ENCODE measurements at places on chromosomes 2 and 18. TPM values are rescaled to one million over a fixed set of nuclear protein-coding genes. Genes with fewer than 3 reads are reported as not detected.

GRCh38 chr2:120287183-120288015, 34.7 kb downstream of the RALB start:
- peaks cover 22% of the 10 kb centered on the region for H3K36me3 ChIP-seq
- H3K4me3 ChIP-seq, result no peak overlapping the region
- peaks cover 20% of the 10 kb centered on the region for H3K4me1 ChIP-seq
- no peak overlapping the region for H3K27ac ChIP-seq
- H3K27me3 ChIP-seq, result no peaks in the 10 kb centered on the region

- DNase-seq, result peak; percentile 20
- H3K36me3 ChIP-seq, result no peaks in the 10 kb centered on the region
- no peaks in the 10 kb centered on the region for H3K27me3 ChIP-seq
- H3K27ac ChIP-seq, result no peak overlapping the region
- H3K4me1 ChIP-seq, result no peaks in the 10 kb centered on the region
Observed at GRCh38 chr18:62730941-62731340, 15.6 kb downstream of the PHLPP1 start.

DNA sequence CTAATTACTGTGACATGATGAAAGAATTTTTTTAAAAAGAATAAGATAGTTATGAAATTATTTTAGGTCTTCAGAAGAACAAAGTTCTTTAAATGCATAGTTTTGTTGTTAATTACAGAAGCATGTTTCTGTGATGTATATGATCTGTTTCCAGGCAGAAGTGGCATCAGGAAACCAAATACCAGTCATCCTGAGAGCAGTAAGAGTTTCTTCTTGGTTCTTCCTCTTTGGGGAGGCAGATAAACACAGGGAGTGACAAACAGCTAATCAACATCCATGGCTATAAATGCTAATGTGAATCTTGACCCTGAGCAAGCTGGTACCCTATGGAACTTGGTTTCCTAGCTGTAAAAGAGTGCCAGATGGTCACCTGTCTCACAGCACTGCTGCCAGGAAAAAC, 29.2 kb downstream of the WIPF1 start:
- peaks cover 12% of the 10 kb centered on the region for H3K36me3 ChIP-seq
- H3K4me1 ChIP-seq, result peaks cover 19% of the 10 kb centered on the region
- no peak overlapping the region for H3K27ac ChIP-seq

GRCh38 chr2:218002845-218003180, at the start of gene TNS1:
TNS1 (minus strand) TSS chr2:218002995; CDS start chr2:218002872, 123 bp downstream.
- H3K27ac ChIP-seq, result peak within 1 kb of the TSS; percentile 40
- DNase-seq, result no peak
- H3K27me3 ChIP-seq, result no peaks in the 10 kb centered on the region
- H3K4me1 ChIP-seq, result peaks cover 25% of the 10 kb centered on the region
- H3K4me3 ChIP-seq, result peak within 1 kb of the TSS; percentile 36

DNA sequence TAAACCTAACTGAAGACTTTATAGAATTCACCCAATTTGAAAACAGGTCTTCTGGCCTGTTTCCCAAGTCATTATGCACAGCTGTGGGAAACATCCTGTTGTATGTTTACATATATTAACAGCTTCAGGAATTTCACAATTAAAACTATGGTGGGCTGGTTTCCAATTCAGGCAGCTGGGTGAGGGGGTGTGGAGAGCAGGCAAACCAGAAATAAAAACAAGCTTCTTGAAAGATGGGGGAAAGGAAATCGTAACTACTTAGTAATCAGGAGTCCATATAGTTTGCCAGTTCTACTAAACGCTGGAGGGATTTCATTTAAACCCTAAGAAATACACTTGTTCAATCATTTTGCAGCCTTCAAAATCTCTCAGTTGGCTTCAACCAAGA, 22.8 kb downstream of the ATP8B1 start:
- H3K27ac ChIP-seq, result peak overlapping the region; percentile 93
- peaks cover 40% of the 10 kb centered on the region for H3K4me1 ChIP-seq
- no peak overlapping the region for H3K4me3 ChIP-seq

DNA sequence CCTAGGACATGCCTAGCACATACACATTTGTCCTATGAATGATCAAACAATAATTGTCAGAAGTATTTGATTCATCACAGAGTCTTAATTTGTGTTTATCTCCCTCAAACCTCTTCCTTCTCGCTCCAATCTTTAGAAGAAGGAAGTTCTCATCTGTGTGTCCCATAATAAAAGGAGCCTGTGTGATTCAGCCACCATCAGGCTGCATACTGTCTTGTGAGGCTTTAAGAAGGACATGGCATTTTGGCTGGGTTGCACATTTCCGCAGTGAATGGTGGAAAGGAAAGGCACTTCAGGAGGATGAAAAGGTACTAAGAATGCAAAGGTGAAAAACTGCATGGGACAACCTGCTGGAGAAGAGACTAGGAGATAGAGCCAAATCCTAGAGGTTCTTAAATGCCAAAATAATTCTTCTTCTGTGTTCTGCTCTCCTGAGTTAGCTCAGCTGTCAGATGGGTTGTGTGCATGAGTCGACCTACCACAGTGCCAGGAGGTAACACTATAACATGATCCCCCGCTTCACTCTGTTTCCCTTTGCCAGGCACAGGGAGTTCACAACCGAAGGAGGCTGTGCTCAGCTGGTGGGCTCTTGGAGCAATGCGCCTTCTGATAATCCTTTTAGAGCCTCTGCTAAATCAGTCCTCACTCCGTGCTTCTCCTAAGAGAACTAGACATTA, 120.1 kb downstream of the IRS1 start:
- no peaks in the 10 kb centered on the region for H3K27me3 ChIP-seq
- peaks cover 16% of the 10 kb centered on the region for H3K4me1 ChIP-seq
- H3K27ac ChIP-seq, result no peak overlapping the region
- H3K36me3 ChIP-seq, result no peaks in the 10 kb centered on the region
- H3K4me3 ChIP-seq, result no peak overlapping the region
- DNase-seq, result no peak

DNA sequence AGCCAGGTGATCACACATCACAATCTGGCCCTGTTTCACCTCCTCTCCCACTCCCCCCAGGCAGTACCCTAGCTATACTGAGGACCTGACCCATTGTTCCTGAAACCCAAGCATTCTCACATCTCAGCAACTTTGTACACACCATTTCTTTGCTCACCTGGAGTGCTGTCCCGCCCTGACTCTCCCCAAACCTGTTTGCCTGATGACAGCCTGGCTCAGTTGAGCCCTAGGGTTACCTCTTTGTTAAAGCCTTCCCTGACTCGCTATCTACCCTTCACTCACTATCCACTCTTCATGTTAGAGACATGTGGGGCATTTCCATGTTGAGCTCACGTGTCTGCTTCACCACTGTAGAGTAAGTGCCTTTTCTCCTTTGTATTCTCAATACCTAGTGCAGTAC, 49.1 kb downstream of the GREB1L start:
- H3K4me1 ChIP-seq, result peaks cover 13% of the 10 kb centered on the region
- peak overlapping the region; percentile 33 for H3K27ac ChIP-seq
- H3K36me3 ChIP-seq, result no peaks in the 10 kb centered on the region
- H3K4me3 ChIP-seq, result no peak overlapping the region

DNA sequence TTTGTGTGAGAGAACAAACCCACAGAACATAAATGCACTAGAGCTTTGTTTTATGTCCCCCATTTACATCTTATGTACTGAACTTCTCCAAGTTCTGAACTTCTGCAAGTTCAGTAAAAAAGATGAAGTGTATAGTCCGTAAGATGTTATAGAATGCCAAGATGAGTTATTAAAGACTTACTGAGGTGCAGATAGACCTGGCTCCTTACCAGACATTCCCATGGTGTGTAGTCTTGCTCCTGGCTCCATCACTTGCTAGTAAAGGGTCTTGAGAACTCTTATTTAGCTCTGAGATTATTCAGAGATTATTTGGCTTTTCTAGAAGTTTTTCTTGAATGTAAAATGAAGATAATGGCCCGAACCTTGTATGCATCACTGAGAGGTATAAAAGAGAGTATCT, 16.8 kb downstream of the GULP1 start:
- no peak for DNase-seq
- peaks cover 4% of the 10 kb centered on the region for H3K4me1 ChIP-seq
- H3K36me3 ChIP-seq, result peaks cover 7% of the 10 kb centered on the region

DNA sequence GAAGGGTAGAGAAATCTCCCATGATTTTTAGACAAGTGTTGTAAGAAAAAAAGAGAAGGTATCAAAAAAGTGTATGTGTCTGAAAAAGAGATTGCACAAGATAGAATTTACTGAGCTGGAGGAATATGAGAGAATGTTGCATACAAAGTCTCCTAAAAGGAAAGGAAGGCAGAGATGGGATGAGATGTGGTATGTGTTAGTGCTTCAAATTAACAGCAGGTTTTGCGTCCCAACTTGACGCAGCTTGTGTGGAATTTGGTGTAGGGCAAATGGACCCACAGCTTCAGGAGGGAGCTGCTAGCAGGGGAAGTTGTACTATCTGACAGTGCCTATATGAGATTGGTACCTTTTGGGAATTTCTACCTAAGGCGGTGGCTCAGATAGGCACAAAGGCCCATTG, 9.0 kb upstream of the RASGRP3 start:
- no peak for DNase-seq
- H3K27me3 ChIP-seq, result no peaks in the 10 kb centered on the region
- no peaks in the 10 kb centered on the region for H3K36me3 ChIP-seq
- no peak overlapping the region for H3K27ac ChIP-seq
- no peak overlapping the region for H3K4me3 ChIP-seq
- no peaks in the 10 kb centered on the region for H3K4me1 ChIP-seq

GRCh38 chr2:24382363-24383073, 22.2 kb upstream of the ITSN2 start:
- no peaks in the 10 kb centered on the region for H3K36me3 ChIP-seq
- DNase-seq, result peak; percentile 76
- peaks cover 10% of the 10 kb centered on the region for H3K4me1 ChIP-seq
- no peak overlapping the region for H3K4me3 ChIP-seq
- no peaks in the 10 kb centered on the region for H3K27me3 ChIP-seq

DNA sequence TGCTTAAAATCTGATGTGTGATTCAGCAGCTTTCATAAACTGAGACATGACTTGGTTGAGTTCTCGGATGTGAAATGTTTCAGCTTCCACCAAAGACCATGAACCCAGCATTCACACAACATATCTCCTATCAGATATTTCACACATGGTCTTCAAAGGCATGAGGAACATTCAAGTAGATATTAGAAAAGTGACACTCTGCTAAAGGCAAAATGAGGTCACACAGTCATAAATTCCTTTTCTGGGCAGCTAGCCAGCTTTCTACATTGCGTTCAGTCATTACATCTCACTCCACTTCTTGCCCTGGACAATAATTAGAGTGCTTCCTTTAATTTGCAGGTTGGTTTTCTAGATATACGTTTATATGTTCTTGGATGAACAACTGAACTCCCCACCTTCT, 96.7 kb downstream of the GAREM1 start:
- no peak overlapping the region for H3K4me3 ChIP-seq
- H3K27me3 ChIP-seq, result no peaks in the 10 kb centered on the region
- peaks cover 10% of the 10 kb centered on the region for H3K36me3 ChIP-seq
- peaks cover 45% of the 10 kb centered on the region for H3K4me1 ChIP-seq
- peak overlapping the region; percentile 98 for H3K27ac ChIP-seq

DNA sequence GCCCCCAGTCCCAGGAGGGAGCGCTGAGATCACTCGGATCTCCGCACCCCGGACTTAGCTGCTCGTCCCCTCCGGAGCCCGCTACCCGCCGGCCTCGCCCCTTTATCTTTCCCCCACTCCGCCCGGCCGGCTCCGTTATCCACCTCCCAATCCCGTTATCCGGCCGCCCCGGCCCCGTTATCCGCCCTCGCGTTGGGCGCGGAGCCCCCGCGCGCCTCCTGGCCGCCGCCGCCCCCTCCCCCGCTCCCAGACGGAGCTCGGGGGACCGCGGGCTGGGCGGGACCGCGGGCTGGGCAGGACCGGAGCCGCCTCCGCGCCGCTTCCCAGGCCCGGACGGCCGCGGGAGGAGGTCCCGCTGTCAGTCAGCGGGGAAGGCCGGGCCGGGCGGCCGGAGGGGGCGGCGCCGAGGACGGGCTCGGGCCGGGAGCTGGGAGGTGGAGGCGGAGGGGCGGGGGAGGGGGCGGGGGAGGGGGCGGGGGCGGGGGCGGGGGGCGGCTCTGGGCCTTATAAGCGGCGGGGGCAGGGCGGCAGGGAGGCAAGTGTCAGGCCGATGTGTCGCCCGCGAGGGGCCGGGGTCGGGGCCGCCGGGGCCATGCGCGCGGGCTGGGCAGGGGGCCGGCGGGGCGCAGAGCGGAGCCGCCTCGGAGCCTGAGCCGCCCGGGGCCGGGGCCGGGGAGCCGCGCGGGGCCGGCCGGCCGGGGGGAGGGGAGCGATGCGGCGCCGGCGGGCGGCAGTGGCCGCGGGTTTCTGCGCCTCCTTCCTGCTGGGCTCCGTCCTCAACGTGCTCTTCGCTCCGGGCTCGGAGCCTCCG, at the start of gene PKDCC:
Gene PKDCC, plus strand, starts transcription at position 534 of the 811 bp plus-strand sequence. Its CDS starts 179 bp downstream, at position 713.
- H3K27me3 ChIP-seq, result peaks cover 23% of the 10 kb centered on the region
- peak; percentile 60 for DNase-seq
- no peaks in the 10 kb centered on the region for H3K36me3 ChIP-seq
- peak within 1 kb of the TSS; percentile 55 for H3K4me3 ChIP-seq
- H3K27ac ChIP-seq, result no peak within 1 kb of the TSS
- H3K4me1 ChIP-seq, result no peaks in the 10 kb centered on the region

- peaks cover 8% of the 10 kb centered on the region for H3K36me3 ChIP-seq
- H3K27me3 ChIP-seq, result no peaks in the 10 kb centered on the region
- peak within 1 kb of the TSS; percentile 80 for H3K27ac ChIP-seq
- H3K4me3 ChIP-seq, result peak within 1 kb of the TSS; percentile 78
- peak; percentile 47 for DNase-seq
Observed at GRCh38 chr2:240567872-240568677, at the start of gene RNPEPL1. RNPEPL1 (plus strand) TSS chr2:240568484; CDS start chr2:240568587, 103 bp downstream.

GRCh38 chr2:197851451-197851850, 47.1 kb downstream of the PLCL1 start:
- peak; percentile 40 for DNase-seq
- H3K4me1 ChIP-seq, result peaks cover 14% of the 10 kb centered on the region
- no peak overlapping the region for H3K4me3 ChIP-seq
- H3K27me3 ChIP-seq, result no peaks in the 10 kb centered on the region
- H3K27ac ChIP-seq, result no peak overlapping the region

DNA sequence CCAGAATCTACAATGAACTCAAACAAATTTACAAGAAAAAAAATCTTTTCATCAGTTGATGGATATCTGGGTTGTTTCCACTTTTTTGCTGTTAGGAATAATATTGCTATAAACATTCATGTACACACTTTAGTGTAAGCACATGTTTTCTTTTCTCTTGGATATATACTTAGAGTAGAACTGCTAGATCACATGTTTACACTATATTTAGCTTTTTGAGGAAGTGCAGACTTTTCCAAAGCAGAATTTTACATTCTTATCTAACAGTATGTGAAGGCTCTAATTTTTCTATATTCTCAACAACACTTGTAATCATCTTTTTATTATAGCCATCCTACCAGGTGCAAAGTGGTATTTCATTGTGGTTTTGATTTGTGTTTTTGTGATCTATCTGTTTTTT, 103.6 kb upstream of the RMP24 start:
- no peaks in the 10 kb centered on the region for H3K4me1 ChIP-seq
- no peaks in the 10 kb centered on the region for H3K36me3 ChIP-seq
- DNase-seq, result no peak
- H3K4me3 ChIP-seq, result no peak overlapping the region
- H3K27ac ChIP-seq, result no peak overlapping the region

PTPRN gene
- not detected for total RNA-seq

ERBB4 gene
- not detected for total RNA-seq

LIMS4 gene
- 1.5 TPM for total RNA-seq

CYP1B1 gene
- total RNA-seq, result 53.3 TPM

TTL gene
- 54.6 TPM for total RNA-seq

C1D gene
- 22.4 TPM for total RNA-seq

All from MCF 10A (cell line).